ENCODE measurements at places on chromosomes 3 and 15.

DNA sequence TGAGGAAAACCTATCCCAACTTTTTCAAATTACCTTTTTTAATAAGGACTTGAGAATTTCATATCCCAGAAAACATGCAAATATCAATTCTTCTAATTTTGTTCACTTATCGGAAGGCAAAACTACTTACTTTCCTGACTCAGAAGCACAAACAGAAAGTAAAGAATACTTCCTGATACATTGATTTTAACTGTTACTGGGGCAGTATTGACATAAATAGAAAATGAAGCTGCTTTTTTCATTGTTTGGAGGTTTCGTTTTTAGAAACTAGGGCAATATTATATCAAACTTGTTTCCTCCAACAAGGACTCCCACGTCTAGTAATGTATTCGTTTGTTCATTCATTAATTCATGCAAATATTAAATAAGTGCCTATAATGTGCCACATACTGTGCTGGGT is 19.1 kb downstream of the PAQR9 start:
- no peak for DNase-seq

DNA sequence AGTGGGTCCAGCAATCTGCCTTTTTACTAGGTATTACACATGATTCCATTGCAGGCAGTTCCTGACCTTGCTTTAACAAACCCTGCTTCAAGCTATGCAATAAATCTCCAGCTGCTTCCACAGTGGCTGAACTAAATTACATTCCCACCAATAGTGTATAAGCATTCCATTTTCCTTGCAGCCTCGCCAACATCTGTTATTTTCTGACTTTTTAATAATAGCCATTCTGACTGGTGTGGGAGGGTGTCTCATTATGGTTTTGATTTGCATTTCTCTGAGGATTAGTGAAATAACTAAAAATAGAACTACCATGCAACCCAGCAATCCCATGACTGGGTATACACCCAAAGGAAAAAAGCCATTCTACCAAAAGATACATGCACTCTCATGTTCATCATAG is 36.4 kb upstream of the DNAJC13 start:
- DNase-seq, result no peak

DNA sequence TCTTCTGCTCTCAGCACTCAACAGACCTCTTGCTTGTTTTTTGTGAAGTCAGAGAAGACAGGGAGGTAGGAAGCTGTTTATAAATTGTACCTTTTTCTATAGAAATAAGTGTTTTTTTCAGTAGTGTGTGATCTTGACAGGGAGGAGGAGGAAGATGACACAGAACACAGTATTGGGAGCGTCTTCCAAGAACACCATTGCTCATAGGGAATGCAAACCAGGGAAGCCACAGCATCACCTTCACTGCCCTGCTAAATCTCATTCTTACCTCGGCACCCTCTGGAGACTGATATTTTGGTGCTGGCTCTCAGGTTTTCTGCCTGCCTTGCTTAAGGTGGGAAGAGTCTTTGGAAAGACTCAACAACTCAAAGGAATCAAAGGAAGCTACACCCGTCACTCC is 169.4 kb downstream of the LRTM1 start:
- DNase-seq, result no peak

DNA sequence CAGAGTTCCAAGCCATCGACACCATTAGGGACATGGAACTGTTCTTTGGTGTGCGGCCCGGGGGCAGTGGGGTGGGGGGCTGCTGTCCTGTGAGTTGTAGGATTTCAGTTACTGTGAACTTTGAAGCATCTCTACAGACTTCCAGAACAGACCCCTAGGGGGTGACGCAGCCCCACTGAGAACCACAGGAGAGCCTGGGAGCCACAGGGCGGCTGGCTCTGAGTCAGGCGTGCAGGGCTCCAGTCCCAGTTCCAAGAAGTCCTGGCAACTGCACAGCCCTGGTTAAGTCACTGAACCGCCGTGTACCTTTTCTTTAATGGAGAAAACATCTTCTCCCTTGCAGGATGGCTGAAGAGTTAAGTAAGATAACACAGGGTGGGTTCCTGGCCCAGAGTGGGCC is 23.5 kb upstream of the LRTM1 start:
- no peak for DNase-seq

DNA sequence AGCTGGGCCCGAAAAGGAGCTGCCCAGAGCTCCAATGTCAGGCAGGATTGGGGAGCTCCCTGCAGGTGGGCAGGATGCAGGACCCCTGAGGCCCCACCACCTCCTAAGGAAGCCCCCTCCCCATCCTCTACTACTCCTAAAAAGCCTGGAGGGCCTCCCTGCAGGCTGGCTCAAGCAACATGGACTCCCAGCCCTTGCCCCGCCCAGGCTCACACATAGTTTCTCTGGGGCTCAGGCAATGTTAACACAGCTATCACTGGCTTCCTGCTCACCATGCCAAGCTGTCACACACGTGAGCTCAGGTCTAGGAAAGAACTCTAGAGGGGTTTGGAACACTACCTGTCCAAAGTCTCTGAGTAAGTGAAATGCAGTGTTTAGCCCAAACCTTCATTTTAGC is 65.4 kb upstream of the ZNF148 start:
- no peak for DNase-seq

DNA sequence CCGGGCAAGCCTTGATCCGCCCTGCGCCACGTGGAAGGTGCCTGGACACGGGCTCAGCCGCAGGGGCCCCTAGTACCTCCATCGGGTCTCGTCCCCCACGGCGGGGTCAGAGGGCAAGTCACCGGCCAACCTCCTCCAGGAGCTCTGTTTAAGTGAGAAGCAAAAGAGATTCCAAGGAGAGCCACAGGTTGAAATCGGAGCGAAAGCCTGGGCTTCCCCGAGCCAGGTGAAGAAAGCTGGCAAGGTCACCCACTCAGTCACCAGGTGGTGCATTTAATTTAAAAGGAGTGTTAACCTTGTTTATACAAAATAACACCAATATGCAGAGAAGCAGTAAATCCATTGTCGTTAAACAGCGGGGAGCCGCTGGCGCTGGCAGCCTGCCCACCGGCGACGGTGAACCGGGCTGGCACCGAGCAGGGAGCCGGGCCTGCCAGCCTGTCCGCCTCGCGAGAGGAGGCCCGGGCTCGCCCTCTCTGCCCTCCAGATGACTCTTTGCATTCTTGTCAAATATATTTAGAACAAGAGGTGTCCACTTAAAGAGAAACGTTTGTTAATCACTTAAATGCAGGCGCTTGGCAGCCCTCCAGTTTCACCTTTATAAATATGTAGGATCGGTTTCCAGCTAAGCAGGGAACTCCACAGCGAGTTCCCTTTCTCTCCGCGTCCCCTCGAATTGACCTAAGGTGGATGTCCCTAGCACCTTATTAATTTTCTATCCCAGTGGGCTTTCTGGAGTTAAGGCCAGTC is 277.3 kb upstream of the NR2F2 start:
- DNase-seq, result no peak

DNA sequence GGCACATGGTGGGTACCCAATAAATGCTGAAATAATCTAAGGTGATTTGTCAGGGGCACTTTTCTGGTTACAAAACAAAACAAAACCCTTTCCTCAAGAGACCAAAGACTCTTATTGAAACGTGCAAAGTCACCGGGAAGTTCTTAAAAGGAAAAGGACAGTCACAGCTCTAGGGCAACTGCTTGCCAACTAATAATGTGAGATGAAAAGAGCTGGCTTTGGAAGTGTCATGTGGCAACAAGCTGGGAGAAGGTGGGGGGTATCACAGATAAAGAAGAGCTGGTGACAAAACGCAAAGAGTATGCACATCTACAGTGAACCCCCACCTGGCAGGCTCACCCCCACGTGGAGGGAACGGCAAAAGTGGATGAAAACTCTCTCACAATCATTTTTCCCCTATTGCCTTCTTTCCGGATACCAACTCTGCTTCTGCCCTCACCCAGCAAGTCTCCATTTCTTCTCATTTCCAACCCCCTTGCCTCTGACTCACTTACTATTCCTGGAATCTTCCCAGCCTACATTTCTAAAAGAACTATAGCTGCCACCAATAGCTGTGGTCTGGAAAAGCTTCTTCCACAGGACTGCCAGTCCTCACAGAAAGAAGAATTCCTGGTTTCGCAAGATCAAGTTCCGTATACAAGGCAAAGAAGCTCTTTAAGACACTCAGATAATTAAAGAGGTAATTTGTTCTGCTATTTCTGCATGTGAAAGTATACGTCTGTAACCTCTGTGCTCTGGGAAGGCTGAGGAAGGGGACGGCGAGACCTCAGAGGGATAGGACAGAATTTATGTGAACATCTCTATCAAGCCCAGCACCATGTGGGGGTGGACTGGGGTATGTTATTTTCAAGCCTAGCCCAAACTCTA is 21.8 kb upstream of the ANPEP start:
- no peak for DNase-seq

- no peak for DNase-seq
These were observed 166.2 kb upstream of the SEMA6D start for GRCh38 chr15:47551079-47551478.

DNA sequence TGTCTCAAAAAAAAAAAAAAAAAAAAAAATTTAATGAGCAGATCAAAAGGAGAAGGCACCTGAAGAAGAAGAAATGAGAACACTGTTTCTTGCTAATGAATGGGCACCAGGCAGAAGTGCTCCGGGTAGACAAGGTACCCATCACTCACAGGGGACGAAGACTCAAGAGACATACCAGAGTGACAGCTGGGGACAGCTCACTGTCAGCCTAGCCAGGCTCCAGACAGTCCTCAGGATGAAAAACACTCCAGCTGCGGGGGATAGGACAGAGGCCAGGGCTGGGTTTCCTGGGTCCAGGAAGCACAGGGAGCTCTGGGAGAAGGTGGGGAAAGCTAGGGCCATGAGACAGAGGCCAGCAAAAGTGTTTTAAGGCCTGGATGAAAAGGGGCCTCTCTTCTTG is 48.5 kb upstream of the PARL start:
- DNase-seq, result no peak

DNA sequence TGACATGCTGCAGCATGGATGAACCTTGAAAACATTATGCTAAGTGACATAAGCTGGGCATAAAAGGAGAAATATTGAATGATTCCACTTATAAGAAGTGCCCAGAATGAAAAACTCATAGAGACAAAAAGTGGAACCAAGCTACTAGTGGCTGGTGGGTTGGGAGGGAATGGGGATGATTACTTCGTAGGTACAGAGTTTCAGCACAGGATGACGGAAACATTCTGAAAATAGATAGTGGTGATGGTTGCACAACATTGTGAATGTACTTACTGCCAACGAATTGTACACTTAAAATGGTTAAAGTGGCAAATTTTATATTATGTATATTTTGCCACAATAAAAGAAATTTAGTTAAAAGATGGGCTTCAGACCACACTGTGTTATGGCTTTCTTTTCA is 93.6 kb downstream of the RPLP1 start:
- DNase-seq, result no peak

- no peak for DNase-seq
These were observed 41.3 kb upstream of the TRIM42 start for GRCh38 chr3:140636406-140637138.

DNA sequence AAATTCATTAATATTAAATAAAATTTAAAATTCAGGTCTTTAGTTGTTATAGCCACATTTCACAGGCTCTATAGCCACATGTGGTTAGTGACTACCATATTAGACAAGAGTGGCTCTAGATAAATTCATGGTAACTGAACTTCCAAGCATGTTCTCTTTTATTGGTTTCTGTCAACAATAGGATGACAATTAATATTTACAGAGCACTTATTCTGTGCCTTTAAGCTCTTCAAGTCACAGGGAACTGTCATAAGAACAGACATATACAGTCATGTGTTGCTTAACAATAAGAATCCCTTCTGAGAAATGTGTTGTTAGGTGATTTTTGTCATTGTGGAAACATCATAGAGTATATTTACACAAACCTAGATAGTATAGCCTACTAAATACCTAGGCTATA is 38.8 kb upstream of the SLC25A36 start:
- DNase-seq, result no peak

DNA sequence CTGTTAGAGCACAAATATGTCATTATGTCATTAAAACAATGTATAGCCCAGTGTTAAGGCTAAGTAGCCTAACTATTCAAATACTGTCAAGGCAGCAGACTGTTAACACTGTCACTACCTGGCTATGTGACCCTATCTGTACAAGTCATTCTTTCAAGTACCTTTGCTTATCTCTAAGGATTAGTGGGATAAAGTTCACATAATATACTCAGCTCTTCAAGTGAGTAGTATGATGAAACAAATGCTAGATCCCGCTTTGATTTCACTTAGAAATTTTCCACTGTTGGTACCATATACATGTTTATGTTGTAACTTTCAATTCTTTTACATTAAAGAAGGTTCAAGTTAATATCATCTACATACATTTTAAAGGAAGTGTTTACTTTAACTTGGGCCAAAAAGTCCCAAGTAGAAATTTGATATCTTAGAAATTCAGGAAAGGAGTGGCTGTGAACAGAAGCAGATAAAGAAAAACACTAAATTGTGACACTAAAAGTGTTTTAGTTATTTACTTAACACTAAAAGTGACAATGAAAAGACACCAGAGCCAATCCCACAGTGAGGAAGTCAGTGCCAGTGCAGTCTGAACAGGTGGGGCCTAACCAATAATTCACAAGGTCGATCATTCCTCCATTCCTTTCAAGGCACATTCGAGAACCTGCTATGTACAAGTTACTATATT is 4.8 kb upstream of the RFX7 start:
- no peak for DNase-seq

GRCh38 chr3:105844704-105845103 is 24.1 kb downstream of the CBLB start:
- no peak for DNase-seq

DNA sequence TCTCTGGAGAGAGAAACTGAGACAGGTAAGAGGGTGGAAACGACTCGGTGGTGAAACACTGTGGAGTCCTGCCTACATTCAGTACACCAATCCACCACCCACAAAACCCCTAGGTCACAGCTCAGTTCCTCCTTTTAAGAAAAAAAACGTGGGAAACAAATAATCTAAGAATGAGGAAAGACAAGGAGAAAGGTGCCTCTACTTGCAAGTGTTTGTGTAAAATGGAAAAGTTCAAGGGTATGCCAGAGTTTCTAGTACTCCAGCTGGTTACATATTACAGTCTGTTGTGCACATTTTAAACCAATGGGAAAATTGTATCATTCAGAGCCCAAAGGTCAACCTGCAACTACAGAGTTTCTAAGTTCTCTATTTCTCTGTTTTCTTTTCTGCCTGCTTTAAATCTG is 32.2 kb downstream of the HGD start:
- DNase-seq, result no peak

DNA sequence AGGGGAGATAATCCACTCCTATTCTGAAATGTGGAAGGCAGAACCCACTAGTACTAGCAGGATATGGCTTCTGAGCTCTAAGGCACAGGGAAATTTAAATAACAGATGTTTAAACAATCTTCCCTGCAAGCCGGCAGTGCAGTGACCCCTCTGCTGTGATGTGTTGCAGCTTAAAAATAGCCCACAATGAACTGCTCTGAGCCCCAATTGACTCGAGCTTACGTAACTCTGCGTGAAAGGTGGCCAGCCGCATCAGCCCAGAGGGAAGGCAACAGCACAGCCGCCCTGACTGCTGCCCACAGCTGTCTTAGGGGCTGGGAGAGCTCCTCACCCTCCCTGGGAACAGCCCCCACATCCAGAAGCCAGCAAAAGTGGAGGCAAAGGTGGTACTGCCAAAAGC is 12.5 kb upstream of the CAMKV start:
- DNase-seq, result no peak

- no peak for DNase-seq
These were observed 462.1 kb upstream of the NR2F2 start for GRCh38 chr15:95868450-95868849.

- no peak for DNase-seq
These were observed 30.9 kb downstream of the EAF1 start for GRCh38 chr3:15458212-15458780.

Data from cortex of kidney (tissue), 1 donor.